Activated T-helper 9 cell treated with anti-CD3 and anti-CD28 coated beads, Interleukin-2, amount 50 U/mL, for 16 hours (primary cell): ENCODE measurements at places on chromosomes 1 and 21.

DNA sequence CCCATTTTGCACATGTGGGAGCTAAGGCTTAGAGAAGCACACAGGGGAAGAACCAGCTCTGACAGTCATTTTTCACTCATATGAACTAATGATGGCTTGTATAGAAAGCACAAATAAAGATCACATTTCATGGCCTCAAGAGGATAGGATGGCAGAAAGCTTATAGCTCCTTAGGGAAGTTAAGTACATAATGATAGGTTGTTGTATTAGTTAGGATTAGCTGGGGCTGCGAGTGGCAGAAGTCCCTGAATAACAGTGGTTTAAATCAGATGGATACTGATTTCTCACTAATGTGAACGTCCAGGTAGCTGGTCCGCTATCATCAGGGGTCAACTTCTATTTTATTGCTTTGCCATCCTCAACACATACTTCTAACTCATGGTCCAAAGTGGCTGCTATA is 284.0 kb downstream of the RPS6KC1 start:
- DNase-seq: no peak

DNA sequence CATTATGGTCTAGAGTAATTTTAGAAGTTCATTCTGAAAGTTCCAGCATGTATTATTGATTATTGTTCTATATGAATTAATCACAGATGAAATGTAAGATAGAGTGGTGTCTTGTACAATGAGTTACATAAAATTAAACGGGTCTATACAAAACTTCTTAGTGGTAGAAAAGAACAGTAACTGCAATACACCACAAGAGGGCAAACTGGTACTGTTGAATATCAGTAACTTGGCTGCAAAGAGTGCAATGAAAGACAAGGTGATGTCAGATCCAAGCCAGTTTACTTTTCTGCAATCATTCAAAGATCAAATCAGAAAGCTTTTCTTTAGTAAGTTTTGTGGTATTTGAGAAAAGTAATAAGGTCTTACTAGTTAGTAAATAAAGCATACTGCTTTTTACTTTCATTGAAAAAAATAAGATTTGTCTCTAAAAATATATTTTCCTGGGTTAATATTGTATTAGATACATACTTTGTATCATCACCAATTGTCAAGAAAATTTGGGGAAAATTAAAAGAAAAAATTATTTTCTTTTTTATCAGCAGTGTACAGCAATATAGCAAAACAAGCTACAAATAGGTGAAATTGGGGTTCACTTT is 66.4 kb upstream of the BTG3 start:
- DNase-seq: no peak

DNA sequence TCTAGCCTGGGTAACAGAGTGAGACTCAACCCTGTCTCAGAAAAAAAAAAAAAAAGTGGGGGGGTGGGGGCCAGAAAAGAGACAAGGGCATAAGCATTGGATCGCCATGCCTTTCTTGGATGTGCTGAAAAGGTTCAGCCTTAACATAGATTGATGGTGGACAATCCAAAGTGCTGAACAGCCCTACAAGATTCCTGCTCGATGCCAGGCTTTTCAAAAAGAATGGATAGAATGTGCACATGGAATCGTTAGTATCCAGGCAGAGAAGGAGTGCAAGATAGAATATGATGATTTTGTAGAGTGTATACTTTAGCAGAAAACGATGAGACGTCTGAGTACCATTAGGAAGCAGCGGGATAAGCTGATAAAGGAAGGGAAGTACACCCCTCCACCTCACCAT is 10.9 kb upstream of the COA7 start:
- no peak for DNase-seq

DNA sequence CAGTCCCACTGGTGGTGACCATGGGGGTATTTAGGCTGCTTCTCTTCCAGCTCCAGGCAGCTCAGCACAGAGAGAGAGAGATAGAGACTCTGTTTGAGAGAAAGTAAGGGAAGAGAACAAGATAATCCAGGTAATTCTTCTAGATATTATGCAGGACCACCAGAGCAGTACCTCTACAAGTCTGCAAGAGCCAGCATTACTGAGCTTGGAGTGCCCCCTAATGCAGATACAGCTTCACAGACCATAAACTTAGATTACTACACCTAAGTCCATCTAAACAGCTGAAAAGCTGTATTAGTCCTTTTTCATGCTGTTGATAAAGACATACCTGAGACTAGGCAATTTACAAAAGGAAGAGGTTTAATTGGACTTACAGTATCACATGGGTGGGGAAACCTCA is 570.3 kb downstream of the LRRIQ3 start:
- DNase-seq: no peak

- DNase-seq: no peak
Observed at GRCh38 chr1:14003552-14003951, 303.6 kb downstream of the PRDM2 start.

DNA sequence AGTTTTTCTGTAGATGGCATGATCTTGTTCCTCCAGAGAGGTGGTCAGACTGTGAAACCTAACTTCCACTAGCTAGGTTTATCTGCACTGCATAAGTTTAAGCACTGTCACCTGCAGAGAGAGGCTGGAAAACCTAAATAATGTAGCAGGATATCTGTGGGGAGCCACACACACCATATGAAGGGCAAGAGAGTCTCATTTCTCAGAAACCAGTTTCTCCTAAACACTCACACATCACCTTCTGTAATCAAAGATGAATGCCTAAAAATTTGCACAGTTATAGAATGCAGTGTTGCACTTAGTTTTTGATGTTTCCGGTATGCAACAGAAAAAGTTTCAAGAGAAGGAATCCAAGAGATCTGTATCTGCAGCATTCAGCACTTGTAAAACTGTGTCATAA is 654.6 kb downstream of the ADGRL2 start:
- no peak for DNase-seq
